ENCODE measurements at places on chromosomes 7 and 10.

DNA sequence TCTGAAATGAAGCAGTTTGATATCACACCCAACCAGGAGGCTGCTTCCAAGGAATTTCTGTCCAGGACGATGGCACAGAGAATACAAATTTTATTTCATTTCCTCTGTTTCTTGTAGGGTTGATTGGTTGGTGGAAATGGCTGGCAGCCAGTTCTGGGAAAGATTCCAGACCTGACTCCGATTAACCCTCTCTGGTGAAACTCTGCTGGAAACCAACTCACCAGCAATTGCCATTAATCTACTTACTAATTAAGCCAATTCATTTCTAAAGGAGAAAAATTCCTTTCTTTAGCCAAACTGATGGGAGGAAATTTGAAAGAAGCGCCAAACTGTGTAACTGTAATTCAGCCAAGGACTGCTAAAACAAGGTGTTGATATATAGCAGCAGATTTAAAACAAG, 10.7 kb downstream of the PTF1A start:
- no peak for DNase-seq

- no peak for DNase-seq
These were observed 277.1 kb downstream of the SNX13 start for GRCh38 chr7:17663061-17663675.

GRCh38 chr10:31419394-31420063, 100.5 kb downstream of the ZEB1 start:
- no peak for DNase-seq

DNA sequence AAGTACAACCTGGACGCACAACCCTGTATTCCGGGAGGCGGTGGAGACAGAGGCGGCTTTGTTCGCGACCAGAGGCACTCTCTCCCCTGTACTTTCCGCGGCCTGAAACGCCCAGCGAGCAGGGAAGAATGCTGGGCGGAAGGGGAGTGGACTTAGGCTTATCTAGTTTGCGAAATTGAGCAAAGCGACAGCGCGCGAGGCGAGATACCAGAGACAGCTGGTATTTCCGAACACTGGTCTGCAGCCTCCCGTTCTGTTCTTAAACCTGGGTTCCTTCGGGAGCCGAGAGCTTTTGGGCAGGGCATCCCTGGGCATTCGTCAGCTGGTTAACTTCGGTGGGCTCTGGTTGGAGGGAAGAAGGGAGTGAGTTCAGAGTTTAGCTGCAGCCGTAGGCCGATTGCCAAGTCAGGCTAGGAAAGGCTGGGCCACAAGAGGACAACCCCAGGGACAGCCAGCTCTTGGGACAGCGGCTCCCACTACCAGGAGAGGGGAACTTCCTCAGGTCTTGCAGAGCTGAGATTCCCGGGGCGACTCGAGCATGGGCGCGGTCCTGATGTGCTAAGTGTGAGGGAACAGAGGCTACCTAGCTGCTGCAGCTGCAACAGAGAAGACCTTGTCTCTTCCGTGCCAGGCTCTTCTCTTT, 3.9 kb downstream of the HMX3 start:
- no peak for DNase-seq

GRCh38 chr10:89476150-89476549, 59.2 kb downstream of the SLC16A12 start:
- DNase-seq: no peak

- DNase-seq: peak; percentile 39
These were observed 6.8 kb upstream of the NOM1 start for GRCh38 chr7:156942708-156943090.

DNA sequence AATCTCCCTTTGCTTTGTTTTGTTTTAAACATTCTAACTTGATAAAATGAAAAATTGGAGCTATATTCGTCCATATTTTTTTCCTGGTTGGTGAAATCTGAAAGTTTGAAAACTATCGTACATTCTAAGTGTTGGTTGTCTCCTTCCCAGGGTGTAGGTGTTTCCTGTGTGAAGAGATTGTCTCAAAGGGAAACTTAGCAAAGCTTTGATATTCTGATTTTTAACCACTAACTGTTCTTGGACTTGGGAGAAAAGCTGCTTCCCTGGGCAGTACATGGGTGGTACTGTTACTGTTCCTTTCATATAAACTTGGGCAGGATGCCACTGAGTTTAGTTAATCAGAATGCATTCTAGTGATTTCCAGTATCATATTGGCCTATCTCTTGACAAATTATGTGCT, 253.5 kb upstream of the LRGUK start:
- DNase-seq: no peak

GRCh38 chr10:24944512-24945255, 7.7 kb downstream of the PRTFDC1 start:
- no peak for DNase-seq

DNA sequence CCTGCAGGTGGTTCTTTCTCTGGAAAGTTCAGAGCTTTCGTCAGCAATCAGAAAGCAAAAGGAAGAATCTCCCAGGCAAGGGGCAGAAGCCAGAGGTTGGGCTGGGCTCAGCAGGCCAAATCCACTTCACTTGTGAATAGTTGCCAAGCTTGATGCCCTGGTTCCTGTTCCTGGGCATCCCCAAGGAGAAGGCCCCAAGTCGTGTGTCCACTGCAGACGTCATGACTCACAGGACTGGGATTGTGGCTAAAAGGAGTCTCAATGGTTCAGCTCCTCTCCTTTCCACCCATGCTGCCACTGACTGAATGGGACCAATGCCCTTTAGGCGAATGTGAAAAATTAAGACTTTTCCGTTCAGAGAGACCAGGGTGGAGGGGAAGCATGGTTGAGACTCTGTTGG, 38.6 kb upstream of the TRIM8 start:
- no peak for DNase-seq

DNA sequence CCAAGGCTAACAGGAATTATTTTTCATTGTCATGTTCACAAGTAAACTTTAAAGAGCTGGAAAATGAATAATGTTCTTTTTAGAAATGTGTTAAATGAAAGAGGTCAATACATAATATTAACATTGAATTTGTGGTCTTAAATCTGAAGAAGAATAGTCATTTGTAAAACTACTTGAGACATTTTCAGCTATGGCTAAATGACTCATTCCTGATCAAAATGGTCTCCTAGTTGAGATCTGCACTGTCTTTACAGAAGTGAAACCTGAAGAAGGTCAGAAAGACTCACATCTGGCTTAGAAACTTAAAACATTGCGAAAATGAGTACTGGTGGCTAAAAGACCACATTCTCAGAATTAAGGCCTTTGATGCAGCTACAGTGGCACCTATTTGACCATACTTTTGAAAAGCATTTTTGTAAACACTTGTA, 5.9 kb downstream of the PIK3CG start:
- DNase-seq: no peak

DNA sequence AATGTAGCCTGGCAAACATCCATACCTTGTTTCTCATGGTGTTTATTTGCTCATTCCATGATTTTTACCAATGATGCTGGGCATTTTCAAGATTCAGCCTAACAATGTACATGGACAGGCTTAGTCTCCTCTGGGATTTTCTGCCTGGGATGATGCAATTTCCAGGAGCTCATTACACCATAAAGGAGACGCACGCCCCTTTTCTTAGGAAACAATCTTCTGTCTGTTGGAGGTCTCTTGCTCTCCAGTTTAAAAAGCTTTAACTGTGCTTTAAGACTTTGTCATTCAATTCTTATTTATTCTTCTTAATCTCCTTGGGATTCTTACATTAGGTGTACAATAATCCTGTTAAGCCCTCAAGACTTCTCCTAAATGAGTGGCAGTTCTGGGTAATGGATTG, 150.3 kb upstream of the NRP1 start:
- DNase-seq: no peak

- DNase-seq: no peak
These were observed 3.7 kb upstream of the FZD9 start for GRCh38 chr7:73429622-73430505.

DNA sequence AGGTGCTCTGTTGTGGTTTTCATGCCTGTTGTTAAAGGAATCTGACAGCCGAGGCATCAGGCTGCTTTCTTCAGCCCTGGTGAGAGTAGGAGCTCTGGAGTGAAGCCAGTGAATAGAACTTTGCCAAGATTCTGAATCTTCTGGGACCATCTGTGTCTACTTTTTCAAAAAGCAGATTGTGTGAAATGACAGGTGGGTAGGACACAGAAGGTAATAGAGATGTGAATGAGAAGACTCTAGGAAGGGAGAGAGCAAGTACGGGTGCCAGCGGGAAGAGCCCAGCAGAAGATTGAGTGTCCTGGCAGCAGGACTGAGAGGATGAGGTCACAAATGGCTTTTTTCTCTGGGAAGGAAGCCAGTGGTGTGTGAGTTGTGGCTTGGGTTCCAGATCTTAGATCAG, 429.2 kb downstream of the SDK1 start:
- no peak for DNase-seq

GRCh38 chr7:143900230-143900766, 1.7 kb downstream of the TCAF1 start:
- no peak for DNase-seq

DNA sequence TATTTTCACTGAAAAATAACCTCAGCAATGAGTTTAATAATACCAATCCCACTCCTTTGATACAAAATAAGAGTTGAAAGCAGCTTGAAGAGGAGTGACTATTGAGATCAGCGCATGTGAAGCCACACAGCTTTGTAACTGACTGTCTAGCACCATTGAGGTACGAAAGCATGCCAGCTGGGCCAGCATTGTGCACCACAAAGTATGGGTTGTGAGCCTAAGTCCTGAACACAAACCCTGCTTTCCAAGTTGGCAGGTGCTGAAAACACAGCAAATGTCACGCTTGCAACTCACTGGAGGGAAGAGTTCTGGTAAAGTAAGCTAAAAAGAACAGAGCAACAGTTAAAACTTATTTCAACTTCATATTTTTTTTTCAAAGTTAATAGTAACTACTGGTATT, 4.0 kb upstream of the FAM53B start:
- DNase-seq: no peak

DNA sequence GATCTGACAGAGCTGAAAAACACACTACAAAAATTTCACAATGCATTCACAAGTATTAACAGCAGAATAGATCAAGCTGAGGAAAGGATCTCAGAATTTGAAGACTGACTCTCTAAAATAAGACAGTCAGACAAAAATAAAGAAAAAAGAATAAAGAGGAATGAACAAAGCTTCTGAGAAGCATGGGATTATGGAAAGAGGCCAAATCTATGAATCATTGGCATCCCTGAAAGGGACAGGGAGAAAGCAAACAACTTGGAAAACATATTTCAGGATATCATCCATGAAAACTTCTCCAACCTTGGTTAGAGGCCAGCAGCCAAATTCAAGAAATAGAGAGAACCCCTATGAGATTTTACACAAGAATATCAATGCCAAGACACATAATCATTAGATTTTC, 804.8 kb upstream of the IGFBP3 start:
- DNase-seq: no peak

- DNase-seq: no peak
These were observed 1.5 kb upstream of the LOXL4 start for GRCh38 chr10:98269435-98269912.

- no peak for DNase-seq
These were observed 260.3 kb downstream of the SNX13 start for GRCh38 chr7:17680026-17680425.

DNA sequence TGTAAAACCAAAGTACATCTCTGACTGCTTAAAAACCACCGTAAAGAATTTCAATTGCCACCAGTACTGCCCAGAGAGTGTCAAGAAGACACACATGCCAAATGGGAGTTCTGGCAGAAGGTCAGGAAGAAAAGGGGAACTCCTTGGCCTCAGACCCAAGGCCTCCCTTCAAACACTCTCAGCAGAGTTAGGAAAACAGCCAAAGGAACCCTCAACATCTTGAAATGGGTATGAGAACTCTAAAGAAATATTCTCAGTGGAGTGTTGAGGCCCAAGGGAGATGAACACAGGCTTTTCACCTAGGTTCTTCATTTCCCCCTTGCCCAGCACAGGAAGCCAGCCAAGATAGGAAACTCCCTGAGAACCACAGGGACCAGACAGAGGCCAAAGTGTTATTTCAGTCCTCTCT, 96.1 kb upstream of the ASAH2 start:
- no peak for DNase-seq

- DNase-seq: no peak
These were observed 3.0 kb upstream of the VIPR2 start for GRCh38 chr7:159147687-159148086.

DNA sequence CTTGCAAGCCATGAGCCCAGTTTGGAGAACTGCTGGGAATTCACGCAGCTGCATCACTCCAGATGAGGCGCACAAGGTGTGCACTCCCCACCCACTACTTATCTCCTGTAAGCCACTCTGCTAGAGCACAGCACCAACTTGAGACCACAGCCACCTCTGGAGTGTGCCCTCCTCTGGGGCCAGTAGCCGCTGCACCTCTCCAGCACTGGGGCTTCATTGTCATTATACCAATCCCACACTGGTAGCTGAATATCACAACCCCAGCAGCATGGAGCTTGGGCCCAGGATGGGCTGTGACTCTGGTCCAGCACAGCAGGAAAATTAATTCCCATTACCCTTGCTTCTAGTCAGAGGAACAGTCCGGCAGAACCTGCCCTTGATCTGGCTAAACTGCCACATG, 125.6 kb downstream of the LSM5 start:
- no peak for DNase-seq

GRCh38 chr10:89158446-89158845, 48.7 kb downstream of the CH25H start:
- no peak for DNase-seq

GRCh38 chr7:116524221-116524608, 621 bp upstream of the CAV1 start:
- DNase-seq: no peak

GRCh38 chr7:157138101-157138423, 664 bp upstream of the UBE3C start:
- DNase-seq: no peak

- no peak for DNase-seq
These were observed 88.1 kb downstream of the UNCX start for GRCh38 chr7:1320616-1321240.

DNA sequence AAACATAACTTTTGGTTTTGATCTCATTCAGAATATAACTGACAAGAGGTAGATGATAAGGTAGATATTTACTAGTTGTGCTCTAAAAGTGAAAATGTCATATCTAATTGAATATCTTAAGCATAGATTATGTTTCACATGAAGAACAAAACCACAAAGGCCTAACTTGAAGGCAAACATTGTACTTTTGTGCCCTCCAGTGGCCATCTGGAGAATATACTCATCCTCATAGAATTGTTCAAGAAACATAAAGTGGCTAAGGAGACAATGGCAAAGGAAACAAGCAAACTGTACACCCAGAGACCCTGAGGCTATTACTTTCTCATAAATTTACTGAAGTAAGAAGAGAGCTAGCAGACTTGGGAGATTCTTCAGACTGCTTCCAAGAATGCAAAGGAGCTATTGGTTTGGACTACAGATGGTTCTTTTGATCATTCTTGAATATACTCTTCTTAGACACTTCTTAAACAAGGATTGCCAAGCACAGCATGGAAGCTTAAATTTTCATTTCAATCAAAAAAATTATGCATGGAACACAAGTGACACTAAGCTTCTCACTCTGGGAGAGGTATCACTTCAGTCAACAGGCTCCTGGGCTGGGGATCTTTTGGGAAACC, 98.2 kb upstream of the DKK1 start:
- peak; percentile 31 for DNase-seq

Data from activated CD4-positive, alpha-beta memory T cell treated with anti-CD3 and anti-CD28 coated beads for 36 hours (primary cell).